ENCODE measurements at places on chromosomes 1 and 21. TPM values are rescaled to one million over a fixed set of nuclear protein-coding genes. Genes with fewer than 3 reads are reported as not detected.
A peak's percentile ranks its signal among the peaks of the same experiment; 100 is the strongest.

PCAT6 gene
- 6.4 TPM for total RNA-seq

DNA sequence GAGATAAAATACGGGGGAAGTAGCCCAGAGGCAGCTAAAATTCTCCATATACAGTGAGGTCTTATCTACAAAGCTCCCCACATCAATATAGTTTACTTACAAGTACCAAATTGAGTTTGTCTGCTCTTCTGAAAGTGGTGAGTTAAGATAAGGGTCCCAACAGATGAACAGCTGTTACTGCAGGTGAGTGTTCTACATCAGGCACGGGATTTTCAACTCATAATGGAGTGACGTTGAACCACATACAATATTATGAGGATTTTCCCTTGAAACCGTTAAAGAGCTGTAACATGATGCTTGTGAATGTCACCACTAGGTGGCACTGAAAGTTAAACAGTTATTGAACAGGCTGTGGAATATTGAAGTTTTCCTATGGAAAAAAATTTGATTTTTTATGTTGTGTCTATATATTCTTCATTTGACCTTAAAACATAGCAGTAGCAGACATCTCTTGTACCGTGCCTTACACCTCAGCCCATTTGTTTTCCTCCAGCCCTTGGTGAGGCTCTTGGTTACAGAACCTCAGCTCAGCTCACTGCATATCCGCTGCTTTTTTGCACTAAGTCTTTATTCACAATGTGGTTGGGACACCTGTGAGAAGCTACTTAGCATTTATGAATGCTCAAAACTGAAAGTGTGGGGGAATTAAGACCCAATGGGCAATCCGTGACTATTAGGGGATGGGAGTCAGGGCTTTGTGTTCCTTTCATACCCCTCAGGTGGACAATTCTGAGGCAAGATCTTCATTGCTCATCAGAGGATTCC is 23.2 kb downstream of the CD1D start:
- DNase-seq: no peak

GRCh38 chr1:33875862-33876261 is 12.0 kb downstream of the HMGB4 start:
- no peak for DNase-seq

GRCh38 chr1:239647964-239648632 is 261.7 kb downstream of the CHRM3 start:
- no peak for DNase-seq

DNA sequence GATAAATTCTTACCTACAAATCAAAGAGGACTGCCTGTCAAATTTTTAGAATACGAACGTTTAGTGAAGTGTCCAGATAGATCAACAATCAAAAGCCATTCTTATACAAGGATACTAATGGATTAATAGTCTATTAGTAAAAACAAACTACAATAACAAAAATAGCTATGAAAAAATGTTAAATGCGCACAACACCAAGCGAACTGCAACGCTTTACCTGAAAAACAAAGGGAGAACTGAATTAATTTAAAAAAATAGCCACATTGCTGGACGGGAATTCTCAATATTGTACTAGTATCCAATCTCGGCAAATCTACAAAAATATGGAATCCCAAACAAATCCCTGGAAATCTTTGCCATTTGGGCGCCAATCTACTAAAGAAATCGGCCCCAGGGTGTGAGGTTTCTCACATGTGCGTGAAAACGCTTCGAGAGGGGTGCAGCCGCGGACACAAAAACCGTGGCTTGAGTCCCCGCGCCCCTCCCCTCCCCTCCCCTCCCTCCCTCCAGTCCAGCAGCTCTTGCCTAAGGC is 55.6 kb downstream of the TRAF5 start:
- DNase-seq: no peak

DNA sequence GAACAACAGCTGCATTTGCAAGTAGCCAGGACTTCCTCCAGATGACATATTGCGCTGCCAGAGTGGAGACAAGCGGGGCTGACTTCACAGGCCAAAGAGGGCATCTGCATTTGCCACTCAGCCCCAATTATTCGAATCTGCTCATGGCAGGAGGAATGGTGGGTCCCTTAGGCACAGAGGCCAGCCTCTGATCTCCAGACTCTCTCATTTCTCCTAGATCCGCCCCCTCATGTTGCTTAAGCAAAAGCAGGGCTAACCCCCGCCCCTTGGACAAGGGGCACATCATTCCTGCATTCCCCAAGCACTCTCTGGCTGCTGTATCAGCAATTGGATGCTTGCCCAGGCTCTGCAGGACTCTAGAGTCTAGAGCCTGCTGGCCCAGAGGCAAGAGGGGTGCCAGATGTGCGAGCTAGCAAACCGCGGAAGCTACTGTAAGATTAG is 262.4 kb downstream of the ST6GALNAC3 start:
- peak; percentile 30 for DNase-seq

All from H9 (cell line).